ENCODE measurements at places on chromosomes 2 and 18. TPM values are rescaled to one million over a fixed set of nuclear protein-coding genes. Genes with fewer than 3 reads are reported as not detected.

DNA sequence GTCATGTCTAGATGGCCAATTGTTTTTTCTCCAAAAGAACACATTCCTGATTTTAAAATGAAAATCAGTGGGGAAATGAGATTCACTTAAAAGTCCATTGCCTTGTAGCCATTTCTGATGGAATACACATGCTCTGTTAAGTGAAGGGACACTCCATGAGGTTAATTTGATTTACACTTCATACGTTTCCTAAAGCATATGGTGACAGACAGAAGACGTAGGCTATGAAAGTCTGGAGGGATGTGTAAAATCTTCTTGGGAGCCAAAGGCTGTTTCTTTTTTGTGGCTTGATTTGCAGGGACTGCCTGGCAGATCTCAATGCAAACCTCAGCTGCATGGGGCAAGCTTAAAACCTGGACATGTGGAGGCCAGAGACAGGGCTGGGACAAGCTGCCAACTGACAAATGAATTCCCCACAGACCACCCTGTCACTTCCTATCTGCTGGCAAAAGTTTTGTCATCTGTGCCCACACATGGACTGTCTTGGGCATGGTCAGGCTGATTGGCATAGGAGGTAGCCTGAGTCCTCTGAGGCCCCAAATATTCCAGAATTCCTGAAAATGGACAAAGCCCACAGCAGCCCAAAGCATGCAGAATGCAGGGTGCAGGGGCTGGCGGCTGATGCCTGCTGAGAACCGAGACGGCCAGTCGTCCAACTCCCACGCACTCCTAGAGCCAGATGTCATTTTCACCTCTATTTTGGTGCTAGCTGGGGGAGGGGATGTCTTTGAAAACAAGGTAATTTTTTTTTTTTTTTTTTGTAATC is 73.9 kb downstream of the SDC1 start:
- no peak for DNase-seq

- DNase-seq, result no peak
Observed at GRCh38 chr2:42788882-42789281, 3.5 kb downstream of the HAAO start.

ST6GAL2 gene
- total RNA-seq, result not detected

EMILIN1 gene
- total RNA-seq, result 0.71 TPM

DNA sequence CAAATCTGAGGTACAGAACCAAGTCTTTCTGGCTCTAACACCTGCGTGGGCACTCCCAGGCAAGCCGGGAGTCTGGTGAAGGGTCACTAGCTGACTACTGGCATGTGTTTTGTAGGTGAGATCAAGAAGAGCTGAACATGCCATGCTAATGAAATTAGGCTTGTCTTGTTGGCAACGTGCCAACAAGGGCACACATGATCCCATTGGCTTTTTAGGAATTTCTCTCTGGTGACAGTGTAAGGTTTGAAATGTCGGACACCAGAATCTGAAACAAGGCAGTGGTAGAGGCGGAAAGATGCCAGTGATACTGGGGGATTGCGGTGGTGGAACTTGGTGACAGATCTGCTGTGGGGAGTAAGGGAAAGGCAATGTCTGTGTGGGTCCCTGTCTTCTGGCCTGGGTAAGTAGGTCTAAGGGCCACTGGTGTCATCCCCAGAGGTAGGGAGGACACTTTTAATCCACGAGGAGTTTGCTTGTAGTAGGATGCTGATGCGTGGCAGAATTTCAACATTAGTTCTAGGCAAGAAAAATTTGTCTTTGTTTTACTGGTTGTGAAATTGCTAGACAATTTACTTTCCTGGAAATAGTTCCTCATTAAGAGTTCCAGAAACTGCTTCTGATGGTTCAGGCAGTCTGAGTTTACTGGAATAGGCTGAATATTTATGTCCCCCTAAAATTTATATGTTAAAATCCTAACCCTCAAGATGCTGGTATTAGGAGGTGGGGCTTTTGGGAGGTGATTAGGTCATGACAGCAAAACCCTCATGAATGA is 52.6 kb upstream of the ACMSD start:
- no peak for DNase-seq

EPAS1 gene
- 2.6 TPM for total RNA-seq

ANKRD30BL gene
- total RNA-seq, result not detected

DNA sequence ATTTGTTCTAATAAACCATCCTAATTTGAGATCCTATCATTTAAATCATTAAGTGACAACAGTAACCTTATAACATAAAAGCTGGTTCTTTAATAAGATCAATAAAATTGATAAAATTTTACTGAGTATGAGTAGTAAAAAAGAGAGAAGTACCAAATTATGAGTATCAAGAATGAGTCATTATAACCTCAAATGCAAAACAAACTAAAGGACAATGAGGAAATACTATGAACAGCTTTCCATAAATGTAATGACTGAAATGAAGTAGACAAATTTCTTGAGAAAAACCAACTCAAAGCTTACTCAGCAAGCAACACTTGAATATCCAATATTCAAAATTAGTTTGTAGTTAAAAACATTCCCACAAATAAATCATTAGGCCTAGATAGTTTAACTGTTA is 433.0 kb downstream of the ZEB2 start:
- DNase-seq, result no peak

LRRC30 gene
- total RNA-seq, result not detected

GRCh38 chr2:58110765-58111164 is 64.2 kb downstream of the VRK2 start:
- DNase-seq, result no peak

IL1RN gene
- total RNA-seq, result not detected

DNA sequence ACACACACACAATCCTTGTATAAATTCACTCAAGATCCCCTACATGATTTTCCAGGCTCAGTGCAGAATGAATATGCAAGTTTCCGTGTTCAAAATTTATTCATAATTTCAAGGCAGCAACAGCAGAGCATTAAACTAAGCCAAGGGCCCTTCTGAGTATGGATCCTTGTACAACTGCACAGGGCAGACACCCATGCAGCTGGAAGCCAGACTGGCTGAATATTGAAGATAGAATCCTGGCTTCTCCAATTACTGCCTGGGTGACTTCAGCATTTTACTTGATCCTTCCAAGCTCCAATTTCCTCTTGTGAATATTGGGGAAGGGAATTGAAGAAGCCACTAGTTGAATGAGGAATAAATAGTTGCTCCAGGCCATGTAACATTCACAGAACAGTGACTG is 267.9 kb upstream of the REG3G start:
- DNase-seq, result no peak

PCARE gene
- total RNA-seq, result not detected

ANO7 gene
- total RNA-seq, result 0.37 TPM

DNA sequence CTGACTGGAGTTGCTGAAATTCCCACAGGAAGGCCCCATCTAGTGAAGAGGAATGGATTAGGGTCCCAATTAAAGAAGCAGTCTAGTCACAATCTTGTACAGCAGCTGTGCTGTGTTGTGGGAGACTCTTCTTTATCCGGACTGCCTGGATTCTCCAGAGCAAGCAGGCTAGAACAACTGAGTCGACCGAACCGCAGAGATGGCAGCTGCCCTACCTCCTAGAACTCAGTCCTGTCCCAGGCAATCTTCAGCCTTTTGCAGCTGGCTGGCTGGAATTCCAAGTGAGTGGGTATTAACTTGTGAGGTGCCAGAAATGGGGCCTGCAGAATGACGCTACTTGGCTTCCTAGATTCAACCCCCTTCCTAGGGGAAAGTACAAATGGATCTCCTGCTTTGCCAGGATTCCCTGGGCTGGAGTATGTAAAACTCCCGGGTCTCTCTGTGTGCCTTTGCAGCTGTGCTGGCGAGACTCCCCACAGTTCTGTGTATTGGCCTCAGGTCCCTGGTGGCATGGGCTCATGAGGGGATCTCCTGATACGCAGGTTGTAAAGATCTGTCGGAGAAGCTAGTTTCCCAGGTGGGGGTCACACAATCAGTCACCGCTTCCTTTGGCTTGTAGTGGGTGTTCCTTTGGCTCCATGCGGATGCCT is 1952.6 kb upstream of the LRRTM1 start:
- DNase-seq, result no peak

GRCh38 chr2:203534621-203535077 is 452 bp downstream of the RAPH1 start:
- no peak for DNase-seq

DNA sequence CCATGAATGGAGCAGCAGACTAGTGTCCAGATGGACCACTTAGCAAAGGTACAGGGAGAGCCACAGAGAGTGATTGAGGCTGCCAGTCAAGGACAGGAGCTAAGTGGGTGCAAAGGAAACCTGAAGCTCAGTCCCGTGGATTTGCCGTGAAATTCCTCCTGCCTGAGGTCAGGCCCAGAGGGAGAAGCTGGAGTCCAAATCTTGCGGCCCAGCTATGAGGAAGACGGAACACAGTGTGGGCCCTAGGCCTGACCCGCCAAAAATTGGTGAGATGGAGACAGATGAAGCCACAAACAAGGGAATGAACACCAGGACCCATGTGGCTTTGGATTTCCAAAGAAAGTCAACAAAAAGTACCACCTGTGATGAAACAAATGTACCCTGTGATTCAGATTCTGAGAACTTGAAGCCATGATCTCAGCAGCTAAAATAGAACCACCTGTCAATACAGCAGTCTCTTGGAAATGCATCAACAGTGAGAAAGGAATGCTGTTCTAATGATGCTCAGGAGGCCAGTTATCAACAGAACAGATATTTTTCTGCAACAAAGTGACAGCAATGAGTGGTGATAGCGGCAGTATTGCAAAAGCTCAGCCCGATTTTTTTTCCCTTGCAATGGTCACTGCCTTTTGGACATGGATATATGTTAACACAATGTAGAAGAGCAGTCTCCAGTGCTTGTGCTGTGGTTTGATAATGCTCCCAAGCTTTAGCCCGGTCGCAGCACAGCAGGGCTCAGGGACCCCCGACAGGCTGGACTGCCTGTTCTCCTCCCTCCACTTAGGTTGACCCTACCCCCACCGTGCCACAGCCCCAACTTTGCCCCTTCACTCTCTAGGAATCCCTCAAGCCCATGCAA is 10.7 kb downstream of the COL6A3 start:
- no peak for DNase-seq

DNA sequence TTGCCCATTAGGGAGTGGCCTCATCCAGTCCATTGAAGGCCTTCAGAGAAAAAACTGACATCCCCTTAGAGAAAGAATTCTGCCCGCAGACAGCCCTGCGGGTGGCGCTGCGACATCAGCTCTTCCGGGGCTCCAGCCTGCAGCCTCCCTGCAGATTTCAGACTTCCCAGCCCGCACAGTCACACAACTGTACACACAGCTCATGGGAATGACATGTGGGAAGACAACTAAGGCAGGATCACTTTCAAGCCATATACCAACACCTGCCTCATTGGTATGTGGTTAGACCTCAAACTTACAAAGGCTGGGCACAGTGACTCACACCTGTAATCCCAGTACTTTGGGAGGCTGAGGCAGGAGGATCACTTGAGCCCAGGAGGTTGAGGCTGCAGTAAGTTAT is 24.8 kb upstream of the TUBB6 start:
- DNase-seq, result peak; percentile 23

DNA sequence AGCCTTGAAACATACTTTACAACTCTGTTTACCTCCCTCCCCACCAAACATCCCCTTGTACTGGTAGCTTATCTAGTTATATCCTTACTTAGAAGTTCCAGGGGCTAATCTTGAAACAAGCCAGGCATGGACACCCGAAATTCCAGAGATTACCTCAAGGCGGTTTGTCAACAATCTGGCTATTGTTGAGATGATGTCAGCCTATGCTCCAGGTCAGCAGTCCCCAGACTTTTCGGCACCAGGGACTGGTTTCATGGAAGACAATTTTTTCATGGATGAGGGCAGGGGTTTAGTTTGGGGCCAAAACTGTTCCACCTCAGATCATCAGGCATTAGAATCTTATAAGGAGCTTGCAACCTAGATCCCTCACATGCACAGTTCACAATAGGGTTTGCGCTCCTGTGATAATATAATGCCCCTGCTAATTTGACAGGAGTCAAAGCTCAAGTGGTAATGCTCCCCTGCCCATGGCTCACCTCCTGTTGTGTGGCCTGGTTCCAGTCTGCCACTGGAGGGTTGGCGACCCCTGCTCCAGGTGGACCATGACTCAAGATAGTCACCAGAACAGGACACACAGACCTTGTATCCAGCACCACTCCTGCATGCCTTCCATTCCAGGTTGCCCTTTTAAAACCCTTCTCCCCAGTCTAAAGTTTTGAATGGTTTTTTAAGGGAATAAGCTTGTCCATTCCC is 171.2 kb downstream of the SPAG16 start:
- DNase-seq, result no peak

DNA sequence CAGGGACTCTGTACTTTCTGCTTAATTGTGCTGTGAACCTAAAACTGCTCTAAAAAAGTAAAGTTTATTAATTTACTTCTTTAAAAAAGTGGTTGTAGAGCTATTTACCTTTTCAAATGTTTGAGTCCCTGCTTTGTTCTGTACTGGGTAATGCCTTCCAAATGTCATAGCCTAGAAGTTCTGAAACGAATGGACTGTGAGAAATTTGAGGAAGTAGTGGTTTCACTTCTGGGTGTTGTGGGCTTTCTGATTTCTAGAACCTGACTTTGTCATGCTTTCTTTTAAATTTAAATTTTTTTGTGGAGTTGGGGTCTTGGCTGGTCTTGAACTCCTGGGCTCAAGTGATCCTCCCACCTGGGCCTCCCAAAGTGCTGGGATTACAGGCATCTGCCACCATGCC is 44.6 kb downstream of the SMAD4 start:
- no peak for DNase-seq

- no peak for DNase-seq
Observed at GRCh38 chr2:53801547-53801946, 14.7 kb downstream of the ERLEC1 start.

DNA sequence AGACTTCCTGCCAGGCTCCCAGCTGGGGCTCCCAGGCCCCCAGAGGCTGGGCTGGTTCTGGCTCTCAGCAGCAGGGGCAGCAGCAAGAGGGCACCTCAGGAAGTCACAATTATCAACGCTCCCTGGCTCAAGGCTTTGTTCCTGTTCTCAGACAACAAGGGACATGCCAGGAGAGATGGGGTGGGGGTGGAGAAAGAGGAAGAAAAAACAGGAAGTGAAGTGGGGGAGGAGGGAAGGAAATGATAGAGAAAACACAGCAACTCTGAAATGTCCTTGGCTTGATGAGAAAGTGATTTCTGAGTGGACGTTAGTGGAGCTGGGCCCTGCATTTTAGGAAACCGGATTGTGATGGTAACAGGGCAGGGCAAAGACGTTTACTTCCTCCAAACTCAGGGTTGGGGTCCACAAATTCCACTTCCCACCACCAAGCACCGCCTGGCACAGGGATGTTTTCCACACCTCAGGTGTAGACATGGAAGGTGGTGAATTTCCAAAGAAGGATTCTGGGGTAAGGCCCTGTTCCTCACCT is 40.4 kb downstream of the CYRIA start:
- DNase-seq, result no peak

GRCh38 chr18:35110059-35110458 is 68.8 kb downstream of the MAPRE2 start:
- no peak for DNase-seq

- DNase-seq, result no peak
Observed at GRCh38 chr18:34911661-34912384, 129.4 kb upstream of the MAPRE2 start.

GRCh38 chr2:29072971-29073725 is 1.2 kb downstream of the PCARE start:
- DNase-seq, result no peak

LYPD6 gene
- total RNA-seq, result 0.53 TPM

GRCh38 chr2:46978723-46979122 is 63.1 kb upstream of the MCFD2 start:
- DNase-seq, result no peak

GMCL1 gene
- 7.9 TPM for total RNA-seq

LAMA1 gene
- total RNA-seq, result 131 TPM
